ENCODE measurements at places on chromosomes 6 and 20.

- no peak for DNase-seq
Measured at GRCh38 chr6:156634951-156635371, 142.2 kb upstream of the ARID1B start.

DNA sequence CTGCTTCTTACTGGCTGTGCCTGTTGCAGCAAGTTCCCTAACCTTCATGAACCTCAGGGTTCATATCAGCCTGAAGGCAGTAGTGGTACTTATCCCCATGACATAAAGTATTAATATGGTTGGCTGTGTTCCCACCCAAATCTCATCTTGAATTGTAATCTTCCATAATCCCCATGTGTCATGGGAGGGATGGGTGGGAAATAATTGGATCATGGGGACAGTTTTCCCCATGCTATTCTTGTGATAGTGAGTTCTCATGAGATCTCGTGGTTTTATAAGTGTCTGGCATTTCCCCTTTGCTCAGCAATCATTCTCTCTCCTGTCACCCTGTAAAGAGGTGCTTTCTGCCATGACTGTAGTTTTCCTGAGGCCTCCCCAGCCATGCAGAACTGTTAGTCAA, 61.8 kb downstream of the FAM229B start:
- no peak for DNase-seq

GRCh38 chr6:112218563-112218962, 35.8 kb downstream of the LAMA4 start:
- DNase-seq, result peak; percentile 86

DNA sequence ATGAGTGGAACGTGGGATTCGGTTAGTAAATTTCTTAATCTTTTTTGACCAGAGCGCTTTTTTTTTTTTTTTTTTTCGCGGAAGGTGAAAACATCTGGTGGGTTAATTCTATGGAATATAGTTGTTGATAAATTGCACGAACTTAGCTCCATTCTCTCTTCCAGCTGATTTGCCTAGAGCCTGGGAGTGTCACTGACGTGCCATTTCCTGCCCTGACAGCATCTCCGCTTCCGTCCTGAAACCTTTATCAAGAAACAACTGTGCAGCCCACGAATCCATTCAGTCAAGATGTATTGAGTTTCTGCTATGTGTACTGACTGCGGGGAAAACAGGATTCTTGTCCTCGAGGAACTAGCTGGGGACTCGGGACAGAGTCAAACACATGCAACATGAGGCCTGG, 59.5 kb upstream of the TGM3 start:
- no peak for DNase-seq

- no peak for DNase-seq
Measured at GRCh38 chr20:51042064-51042463, 19.2 kb upstream of the KCNG1 start.

DNA sequence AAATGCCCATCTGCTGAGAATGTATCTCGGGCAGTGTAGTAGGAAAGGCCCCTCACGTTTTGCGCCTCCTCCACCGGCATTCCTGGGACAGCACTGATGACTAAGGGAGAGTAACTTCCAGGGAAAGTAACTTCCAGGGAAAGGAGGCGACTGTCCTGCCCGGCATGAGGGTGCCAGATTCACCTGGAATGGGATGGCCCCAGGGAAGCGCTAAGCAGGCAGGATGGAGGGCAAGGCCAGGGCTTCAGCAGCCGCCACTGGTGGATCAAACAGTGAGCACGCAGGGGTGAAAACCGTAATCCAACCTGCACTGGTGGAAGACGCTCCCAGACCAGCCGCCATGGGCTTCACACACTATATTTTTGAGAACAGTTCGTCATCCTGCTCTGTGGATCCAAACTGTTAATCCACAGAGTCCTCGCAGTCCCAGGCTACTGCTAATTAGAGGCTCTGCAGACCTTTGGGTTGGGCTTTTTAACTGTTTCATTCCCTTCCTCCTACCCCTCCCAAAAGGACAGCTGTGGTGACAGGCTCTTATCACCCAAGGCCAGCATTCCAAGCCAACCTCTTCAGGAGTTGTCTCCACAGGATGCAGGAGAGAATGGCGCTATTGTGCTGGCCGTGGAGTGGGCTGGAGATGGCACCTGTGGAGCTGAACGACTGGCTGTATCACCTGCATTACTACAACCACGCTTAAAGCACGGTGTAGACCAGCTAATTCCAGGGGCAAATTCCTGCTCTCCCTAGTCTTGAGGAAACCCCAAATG, 178.9 kb downstream of the DLL1 start:
- no peak for DNase-seq

Measured in NCI-H446 treated with DMSO at 0.1 percent for 48 hours (cell line).